AG20443 (cell line): ENCODE measurements at places on chromosomes 1 and 21.

- no peak for DNase-seq
Observed at GRCh38 chr1:224368409-224368808, 11.7 kb downstream of the CNIH4 start.

GRCh38 chr1:188027613-188028012, 1198.9 kb downstream of the PLA2G4A start:
- no peak for DNase-seq

DNA sequence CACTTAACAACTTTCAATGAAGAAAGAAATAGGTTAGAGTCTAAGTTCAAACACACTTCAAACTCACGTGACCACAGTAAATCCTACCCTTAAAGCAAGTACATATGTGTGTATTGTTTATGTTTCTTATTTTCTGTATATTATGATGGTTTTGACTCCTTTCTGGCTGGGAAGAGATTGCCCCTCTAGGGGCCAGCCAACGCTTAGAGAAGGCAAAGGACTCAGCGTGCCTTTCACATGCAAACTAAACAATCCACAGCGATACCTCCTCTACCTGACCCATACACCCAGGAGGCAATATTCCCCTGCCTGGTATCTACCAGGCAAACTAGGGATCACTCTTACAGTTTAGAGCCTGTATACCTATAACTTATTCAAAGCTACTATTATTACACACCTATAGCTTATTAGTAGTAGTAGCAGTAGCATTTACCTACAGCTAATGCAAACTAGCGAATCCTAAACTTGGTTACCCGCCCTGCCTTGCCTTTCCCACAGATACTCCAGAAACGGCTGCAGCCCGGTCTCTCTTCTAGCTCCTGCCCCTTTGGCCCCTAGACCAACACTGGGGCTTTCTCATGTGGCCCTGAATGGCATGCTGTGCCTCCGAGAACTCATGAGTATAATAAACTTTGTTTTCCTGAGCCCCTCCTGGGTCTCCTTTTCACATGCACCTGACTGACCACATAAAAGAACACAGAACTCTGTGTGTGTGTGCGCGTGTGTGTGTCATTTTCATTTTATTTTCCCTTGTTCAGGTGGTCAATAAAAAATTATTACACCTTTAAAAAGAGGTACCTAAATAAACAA, 14.0 kb downstream of the NRIP1 start:
- no peak for DNase-seq

GRCh38 chr1:90963651-90964050, 58.2 kb downstream of the ZNF644 start:
- DNase-seq = no peak

- DNase-seq = peak; percentile 39
Observed at GRCh38 chr1:119968068-119968492, 71.8 kb upstream of the ADAM30 start.

DNA sequence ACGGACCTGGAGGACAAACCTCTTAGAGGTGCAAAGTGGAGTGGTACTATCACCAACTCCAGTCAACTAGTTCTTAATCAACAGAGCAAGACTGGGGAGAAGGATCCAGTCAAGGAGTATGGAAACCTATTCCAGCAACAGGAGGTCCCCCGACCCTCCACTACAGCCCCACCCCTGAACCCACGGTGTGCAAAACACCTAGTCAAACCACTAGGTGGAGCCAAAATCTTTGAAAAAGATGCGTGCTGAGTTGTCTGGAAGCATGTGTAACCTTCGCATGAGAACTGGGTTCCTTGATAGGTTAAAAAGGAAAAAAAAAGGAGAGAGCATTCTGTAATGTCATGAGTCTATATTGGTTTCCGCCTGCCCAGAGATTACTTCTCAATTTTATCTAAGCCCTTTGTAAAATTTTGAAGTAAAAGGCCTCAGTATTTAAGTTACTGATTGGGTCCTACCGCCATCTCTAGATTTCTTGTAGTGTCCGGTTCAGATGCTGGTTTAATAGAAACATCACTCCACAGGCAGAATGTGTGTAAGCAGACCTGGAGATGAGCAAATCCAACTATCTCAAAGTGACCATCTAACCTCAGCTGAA, 81.9 kb upstream of the HAO2 start:
- peak; percentile 55 for DNase-seq

- DNase-seq = no peak
Observed at GRCh38 chr1:219692981-219693380, 80.1 kb upstream of the ZC3H11B start.

- no peak for DNase-seq
Observed at GRCh38 chr1:25811384-25812082, 8.2 kb upstream of the MTFR1L start.

DNA sequence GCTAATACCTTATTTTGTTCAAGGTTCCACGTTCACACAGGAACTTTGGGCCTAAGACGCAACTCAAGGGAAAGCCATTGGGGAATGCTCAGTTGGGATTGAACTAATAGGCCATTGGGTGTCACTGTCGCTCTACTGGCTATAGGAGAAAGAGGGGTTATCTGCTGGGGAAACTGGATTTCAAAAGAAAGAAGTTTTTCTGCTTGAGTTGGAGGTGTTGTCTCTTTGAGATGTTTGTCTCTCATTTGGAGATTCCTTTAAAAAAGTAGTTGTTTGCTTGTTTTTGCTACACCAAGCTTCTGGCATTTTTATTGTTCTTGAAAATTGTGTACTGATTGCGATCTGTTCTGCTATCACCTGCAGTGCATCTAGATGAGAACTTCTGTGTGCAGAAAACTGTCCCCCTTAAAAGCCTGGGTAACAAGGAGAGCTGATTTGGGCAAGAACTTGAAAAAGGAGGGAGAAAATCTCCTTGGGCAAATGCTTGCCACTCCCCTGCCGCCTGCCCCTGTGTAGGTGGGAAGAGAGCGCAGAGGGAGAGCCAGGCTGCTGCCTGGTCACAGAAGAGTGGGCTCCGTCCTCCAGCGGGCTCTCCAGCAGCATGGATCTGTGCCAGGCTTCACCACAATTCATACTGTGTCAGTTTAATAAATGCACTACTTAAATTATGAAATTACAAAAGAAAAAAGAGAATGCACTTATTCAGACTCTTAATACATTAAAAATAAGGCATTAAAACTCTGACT, 39.9 kb downstream of the PEX14 start:
- DNase-seq = peak; percentile 45

DNA sequence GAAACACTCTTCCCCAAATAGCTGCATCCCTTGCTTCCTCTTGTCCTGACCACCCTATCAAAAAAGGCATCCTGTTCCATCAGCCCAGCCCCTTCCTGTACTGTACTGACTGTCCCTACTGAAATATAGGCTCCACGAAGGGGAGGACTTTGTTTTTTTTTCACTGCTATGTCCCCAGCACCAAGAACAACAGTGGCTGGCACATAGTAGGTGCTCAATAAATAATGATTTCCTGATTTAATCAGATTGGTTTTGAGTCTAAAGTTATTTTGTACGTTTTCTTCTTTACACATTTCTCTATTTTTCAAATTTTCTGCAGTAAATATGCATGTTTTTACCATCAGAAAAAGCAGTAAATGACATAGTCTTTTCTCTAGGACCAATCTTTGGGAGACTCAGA, 73.9 kb downstream of the CD58 start:
- no peak for DNase-seq

GRCh38 chr1:154320882-154321608, at the start of gene AQP10:
Gene AQP10 (plus strand): TSS chr1:154321093. CDS start chr1:154321156, 63 bp downstream.
- no peak for DNase-seq

- no peak for DNase-seq
Observed at GRCh38 chr1:186775881-186776560, 52.7 kb upstream of the PLA2G4A start.

DNA sequence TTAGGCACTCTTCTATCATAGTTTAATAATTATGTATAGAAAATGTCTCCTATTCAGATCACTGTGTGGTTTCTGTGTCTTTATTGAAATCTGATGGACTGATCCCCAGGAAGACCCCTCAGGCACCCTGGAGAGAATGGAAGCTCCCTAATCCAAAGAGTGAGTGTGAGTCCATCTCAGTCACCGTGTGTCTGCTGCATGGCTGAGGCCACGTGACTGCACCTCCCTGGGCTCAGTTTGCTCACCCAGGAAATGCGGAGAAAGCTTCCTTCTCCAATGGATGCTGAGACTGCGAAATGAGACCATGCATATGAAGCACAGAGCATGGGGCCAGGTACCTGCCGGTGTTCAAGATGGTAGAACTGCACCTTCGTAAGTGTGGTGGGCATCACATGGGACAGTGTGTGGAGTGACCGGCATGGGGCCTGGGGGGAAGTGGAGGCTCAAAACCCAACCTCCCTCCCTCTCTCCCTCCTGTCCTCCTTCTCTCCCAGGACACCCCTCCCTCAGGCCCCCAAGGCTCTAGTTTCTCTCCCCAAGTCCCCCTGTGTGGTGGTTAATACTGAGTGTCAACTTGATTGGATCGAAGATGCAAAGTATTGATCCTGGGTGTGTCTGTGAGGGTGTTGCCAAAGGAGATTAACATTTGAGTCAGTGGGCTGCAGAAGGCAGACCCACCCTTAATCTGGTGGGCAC, 557.5 kb downstream of the PTPRU start:
- peak; percentile 6 for DNase-seq

DNA sequence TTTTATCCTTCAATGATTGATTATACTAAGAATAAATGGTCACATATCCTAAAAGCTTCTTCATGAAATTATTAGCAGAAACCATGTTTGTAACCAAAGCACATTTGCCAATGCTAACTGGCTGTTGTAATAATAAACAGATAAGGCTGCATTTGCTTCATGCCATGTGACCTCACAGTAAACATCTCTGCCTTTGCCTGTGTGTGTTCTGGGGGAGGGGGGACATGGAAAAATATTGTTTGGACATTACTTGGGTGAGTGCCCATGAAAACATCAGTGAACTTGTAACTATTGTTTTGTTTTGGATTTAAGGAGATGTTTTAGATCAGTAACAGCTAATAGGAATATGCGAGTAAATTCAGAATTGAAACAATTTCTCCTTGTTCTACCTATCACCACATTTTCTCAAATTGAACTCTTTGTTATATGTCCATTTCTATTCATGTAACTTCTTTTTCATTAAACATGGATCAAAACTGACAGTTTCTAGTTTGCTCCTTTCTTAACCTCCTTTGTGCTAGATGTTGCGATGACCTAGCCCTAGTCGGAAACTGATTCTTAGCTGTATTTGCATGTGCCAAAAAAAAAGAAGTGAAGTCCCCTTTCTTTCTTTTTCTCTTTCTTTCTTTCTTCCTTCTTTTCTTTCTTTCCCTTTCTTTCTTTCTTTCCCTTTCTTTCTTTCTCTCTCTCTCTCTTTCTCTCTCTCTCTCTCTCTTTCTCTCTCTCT, 45.1 kb downstream of the MAP3K7CL start:
- no peak for DNase-seq

DNA sequence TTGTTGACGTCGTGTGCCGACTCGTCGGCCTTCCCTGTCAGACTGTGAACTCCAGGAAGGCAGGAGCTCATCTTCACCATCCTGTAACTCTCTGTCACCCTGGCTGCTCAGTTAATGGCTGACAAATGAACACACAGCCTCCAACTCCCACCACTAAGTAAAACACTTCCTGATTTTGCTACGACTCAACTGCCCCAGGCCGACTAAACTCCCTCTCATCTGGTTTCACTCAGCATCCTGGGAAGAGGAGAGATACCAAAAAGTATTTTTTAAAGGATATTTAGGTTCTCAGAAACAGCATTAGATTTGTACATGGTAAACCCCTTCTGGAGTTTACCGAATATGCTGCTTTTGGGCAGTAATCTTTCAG, 18.2 kb upstream of the LHX4 start:
- no peak for DNase-seq

- no peak for DNase-seq
Observed at GRCh38 chr21:45535341-45536081, 6.7 kb downstream of the SLC19A1 start.

- DNase-seq = no peak
Observed at GRCh38 chr1:15830258-15830657, 17.2 kb upstream of the SPEN start.

GRCh38 chr1:206982216-206982615, 12.0 kb upstream of the FCAMR start:
- DNase-seq = peak; percentile 82

GRCh38 chr1:246537441-246537840, 28.6 kb downstream of the TFB2M start:
- no peak for DNase-seq

DNA sequence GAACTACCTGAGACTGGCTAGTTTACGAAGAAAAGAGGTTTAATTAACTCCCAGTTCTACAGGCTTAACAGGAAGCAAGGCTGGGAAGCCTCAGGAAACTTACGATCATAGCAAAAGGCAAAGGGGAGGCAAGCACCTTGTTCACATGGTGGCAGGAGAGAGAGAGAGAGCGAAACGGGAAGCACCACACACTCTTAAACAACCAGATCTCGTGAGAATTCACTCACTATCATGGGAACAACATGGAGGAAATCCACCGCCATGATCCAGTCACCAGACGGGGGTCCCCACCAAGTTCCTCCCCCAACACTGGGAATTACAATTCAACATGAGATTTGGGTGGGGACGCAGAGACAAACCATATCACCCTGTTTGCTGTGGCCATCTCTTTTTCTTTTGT, 11.8 kb downstream of the MT1HL1 start:
- no peak for DNase-seq

GRCh38 chr1:103109311-103109920, 1.1 kb upstream of the COL11A1 start:
- no peak for DNase-seq

- DNase-seq = no peak
Observed at GRCh38 chr1:19476450-19477190, 8.7 kb downstream of the CAPZB start.

- DNase-seq = no peak
Observed at GRCh38 chr1:47679301-47679791, 241.5 kb downstream of the FOXD2 start.

DNA sequence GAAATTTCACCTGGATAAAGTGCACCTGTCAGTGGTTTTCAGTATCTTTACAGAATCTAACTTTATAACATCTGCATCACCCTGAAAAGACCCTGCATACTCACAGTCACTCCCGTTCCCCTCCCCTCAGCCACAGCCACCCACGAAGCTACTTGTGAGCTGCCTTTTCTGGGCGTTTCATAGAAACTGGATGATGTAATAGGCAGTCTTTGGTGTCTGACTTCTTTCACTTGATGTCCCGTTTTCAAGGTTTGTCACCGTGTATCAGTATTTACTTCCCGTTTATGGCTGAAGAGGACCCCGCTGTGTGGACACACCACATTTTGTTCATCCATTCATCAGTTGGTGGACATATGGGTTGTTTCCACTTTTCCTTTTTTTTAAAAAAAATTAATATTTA, 47.8 kb upstream of the LRRC3 start:
- DNase-seq = peak; percentile 5

- no peak for DNase-seq
Observed at GRCh38 chr1:64090436-64090835, 113.0 kb upstream of the UBE2U start.

- no peak for DNase-seq
Observed at GRCh38 chr1:213858581-213858980, 129.2 kb upstream of the PROX1 start.

GRCh38 chr1:170664093-170664827, at the start of gene PRRX1:
Gene PRRX1 (plus strand): TSS chr1:170664131. CDS start chr1:170664219, 88 bp downstream.
- peak; percentile 39 for DNase-seq

GRCh38 chr1:58670181-58670580, 29.7 kb downstream of the MYSM1 start:
- no peak for DNase-seq

GRCh38 chr1:173714441-173714758, 381 bp upstream of the KLHL20 start:
- DNase-seq = no peak

GRCh38 chr1:162695687-162696086, 63.4 kb downstream of the DDR2 start:
- no peak for DNase-seq
